T follicular helper cell (primary cell): ENCODE measurements at places on chromosomes 6 and 20.

- no peak for DNase-seq
Measured at GRCh38 chr6:156689656-156690055, 87.5 kb upstream of the ARID1B start.

- DNase-seq, result no peak
Measured at GRCh38 chr6:45044086-45044485, 284.0 kb upstream of the RUNX2 start.

DNA sequence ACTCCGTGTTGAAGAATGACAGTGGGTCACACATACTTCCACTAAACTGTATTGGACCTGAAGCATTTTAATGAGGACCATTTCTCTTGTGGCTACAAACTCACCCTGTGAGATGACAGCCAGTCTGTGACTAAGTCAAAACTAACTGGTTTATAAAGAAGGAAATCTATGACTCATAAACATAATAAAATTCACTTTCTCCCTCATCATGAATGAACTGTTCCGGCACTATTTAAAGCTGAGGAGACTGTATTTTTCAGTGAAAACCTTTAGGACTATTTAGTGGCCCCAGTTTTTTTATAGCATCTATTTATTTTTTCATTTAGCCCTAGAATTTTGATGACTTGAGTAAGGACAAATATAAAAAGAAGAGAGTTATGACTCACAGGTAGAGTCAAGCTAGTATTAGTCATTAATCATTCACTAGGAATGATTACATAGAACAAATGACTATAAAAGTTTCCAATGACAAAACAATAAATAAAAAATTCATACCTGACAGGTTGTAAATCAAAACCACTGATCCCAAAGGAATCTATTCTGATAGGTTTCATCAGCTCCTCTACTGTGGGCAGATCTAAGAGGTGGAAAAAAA, 34.2 kb downstream of the CEP162 start:
- DNase-seq, result no peak

DNA sequence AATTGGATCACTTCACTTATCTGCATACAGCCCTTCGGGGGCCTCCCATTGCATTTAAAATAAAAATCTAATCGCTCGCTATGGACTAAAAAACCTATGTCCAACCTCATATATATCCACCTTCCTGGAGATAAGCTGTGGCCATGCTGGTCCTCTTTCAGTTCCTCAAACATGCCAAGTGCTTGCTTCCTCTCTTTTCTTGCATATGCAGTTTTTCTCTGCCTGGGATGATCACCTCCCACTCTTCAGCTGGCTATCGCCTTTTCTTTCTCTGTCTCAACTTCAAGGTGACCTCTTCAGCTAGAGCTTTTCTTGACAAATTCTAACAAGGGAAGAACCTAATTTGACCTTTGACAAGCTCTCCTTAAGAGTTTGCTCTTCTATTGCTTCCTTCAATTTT, 5.6 kb upstream of the TFB1M start:
- DNase-seq, result no peak

DNA sequence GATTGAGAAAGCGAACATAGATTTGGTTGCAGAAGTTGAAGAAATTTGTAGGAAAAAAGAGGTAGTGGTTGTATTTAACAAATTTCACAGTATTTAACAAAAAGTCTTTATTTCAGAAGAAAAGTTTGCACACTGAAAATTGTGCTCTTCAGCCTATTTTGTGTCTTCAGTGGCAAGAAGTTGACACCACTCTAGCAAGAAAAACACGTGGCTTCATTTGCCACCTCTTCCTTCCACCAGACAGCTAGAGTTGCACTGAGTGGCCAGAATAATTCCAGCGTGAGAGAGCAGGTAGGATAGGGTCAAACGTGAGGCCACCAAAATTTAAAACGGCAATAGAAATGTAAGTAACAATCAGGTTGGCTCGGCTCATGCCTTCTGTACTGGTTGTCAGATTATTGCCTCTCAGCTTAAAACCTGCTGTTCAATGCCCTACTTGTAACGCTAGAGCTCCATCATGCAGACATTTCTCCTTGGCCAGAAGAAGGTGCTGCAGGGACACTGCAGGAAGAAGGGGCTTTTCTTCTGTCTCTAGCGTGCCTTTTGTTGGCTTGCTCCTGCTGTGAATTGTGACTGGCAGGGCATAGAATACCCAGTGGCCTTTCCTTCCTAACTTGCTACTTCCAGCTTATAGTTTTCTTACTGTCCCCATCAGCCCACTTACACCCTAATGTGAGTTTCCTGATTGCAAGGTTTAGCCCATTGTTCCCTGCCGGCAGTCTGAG, 12.1 kb downstream of the TRAPPC3L start:
- no peak for DNase-seq

- DNase-seq, result no peak
Measured at GRCh38 chr20:47576516-47577033, 74.9 kb downstream of the NCOA3 start.
